ENCODE measurements at places on chromosomes 4 and X.

GRCh38 chr4:146285037-146285436 is 70.7 kb downstream of the REELD1 start:
- no peak for DNase-seq

- no peak for DNase-seq
Observed at GRCh38 chr4:1285151-1285789, 4.4 kb upstream of the MAEA start.

- DNase-seq: no peak
Observed at GRCh38 chrX:41870719-41871151, 52.6 kb downstream of the CASK start.

GRCh38 chrX:68807818-68808217 is 21.0 kb upstream of the EFNB1 start:
- no peak for DNase-seq

DNA sequence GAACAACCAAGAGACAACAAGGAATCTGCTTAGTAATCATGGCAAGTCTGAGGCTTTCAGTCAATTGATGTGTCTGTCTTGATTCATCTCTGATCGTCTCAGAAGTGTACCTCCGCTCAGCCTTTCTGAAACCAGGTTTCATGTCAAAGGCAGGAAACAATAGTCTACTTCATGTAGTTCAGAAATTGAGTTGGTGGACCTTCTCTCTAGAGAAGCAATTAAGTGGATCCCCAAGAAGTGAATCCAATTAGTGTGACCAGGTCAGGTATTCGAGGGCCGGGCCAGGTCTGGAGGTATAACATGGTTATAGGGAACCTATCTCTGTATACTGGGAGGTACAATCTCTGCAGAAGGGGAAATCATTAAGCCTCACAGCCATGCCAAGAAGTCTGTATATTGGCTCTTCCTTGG is 32.0 kb downstream of the DAPP1 start:
- DNase-seq: no peak

GRCh38 chrX:39627257-39627656 is 470.5 kb downstream of the BCOR start:
- peak; percentile 1 for DNase-seq

DNA sequence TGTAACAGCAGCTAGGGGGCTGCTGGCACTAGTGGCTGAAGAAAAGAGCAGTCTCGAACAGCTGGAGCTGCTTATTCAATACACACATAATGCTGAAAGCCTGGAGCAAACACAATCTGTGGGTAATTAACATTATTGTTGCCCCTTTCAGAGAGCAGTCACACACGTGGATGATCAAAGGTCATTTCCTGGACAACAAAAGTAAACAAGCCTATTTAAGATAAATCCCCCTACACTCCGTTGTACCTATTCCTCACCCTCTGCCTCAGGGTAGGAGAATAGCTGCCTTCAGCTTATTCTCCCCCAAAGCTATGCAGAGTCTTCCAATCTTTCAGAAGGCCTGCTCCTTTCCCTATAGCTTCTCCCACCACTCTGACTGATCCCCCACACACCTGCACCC is 803.9 kb downstream of the C4orf33 start:
- no peak for DNase-seq

- DNase-seq: peak; percentile 59
Observed at GRCh38 chr4:77358315-77358928, 201.4 kb downstream of the CCNG2 start.

GRCh38 chr4:168831919-168832762 is 177.9 kb downstream of the CBR4 start:
- peak; percentile 80 for DNase-seq

DNA sequence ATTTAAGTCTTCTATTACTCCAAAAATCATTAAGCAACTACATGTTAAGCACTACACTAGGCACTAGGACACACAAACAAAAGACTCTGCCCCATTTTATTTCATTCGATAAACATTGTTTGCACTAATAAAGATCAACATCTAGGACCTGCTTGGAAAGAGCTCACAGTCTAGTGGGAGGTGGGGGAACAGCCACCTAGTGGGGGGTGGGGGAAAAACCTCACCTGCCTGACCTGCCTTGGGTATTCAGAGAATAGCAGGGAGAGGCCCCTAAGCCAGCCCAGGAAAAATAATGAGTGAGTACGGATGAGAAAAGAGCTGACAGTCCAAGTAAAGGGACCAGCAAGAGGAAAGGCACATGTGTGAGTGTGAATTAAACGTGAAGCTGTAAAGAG is 52.2 kb downstream of the PRDM5 start:
- DNase-seq: no peak

GRCh38 chr4:26978387-26979053 is 117.9 kb downstream of the STIM2 start:
- DNase-seq: peak; percentile 24

DNA sequence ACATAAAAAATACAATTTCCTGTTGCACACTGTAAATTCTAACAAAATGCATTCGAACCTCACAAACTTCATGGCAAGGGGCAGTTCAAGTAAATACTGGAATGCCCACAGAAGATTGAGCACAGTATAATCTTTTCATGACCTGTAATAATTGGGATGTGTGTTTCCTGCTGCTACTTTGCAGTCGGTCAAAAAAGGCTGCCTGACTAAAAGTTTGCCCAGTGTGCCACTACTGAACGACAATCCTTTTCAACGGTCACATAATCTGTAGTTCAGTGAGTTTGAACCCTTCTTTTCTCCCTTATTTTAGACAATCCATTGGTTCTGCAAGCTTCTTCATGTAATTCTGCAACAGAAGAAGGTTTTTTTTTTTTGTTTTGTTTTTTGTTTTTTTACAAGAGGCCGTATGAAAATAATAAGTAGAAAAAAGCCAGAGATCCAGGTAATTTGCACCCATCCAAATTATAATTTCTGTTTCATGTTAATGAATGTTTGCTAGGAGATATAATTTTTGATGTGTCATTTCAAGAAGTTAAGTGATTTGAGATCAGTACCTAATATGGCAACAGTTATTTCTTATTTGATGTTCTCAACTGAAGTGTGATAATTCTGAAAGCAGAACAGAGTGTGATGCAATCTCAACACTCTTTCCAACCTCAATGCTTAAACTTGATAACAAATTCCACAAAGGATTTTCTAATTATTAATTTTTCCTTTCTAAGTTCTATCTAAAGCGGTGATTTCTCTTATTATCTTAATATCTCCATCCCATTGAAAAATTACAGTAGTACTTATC is 237.6 kb downstream of the FSTL5 start:
- no peak for DNase-seq

DNA sequence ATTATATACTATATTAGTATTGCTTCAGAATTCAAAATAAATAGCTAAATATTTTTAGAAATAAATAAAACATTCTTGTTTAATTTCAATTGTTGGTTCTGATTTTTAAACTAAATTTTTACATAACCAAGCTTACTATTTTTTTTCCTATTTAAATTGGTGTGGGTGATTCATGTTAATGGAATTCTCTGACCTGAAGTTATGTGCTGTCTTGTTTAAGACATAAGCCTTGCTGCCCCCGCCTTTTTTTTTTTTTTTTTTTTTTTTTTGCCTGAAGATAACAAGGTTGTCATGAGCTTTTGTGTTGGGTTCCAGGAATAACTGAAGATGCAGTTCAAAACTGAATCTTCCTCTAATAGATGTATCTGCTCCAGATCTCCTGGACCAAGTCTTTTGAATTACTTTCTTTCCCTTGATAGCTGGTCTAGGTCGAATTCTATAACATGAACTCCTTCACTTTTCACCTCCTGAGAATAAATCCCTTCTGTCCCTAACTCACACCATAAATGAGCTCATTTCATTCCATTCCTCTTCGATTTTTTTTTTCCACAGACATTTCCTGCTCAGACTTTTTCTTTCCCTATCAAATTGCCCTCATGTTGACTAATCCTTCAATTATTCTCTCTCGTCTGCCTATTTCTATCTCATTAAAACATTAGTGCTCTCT is 261.5 kb upstream of the FTHL17 start:
- DNase-seq: no peak

- DNase-seq: no peak
Observed at GRCh38 chr4:153409412-153409811, 56.7 kb upstream of the TMEM131L start.

DNA sequence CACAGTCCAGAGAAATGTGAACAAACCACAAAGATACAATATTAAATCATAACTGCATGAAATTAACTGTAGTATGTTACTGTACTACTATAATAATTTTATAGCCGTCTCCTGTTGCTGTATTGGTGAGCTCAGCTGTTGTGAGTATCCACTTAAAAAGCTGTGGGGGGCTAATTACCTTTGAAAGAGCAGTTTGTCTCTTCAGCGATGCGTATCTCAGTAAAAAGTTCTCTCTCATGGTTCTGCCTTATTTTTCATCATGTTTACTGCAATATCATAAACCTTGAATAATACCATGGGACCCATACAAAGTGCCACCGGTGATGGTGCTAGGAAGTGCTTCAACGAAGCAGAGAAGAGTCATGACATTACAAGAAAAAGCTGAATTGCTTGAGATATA is 8.4 kb upstream of the MSMO1 start:
- DNase-seq: no peak
